IMR-90 (cell line): ENCODE measurements at places on chromosomes 4 and X. TPM values are rescaled to one million over a fixed set of nuclear protein-coding genes. Genes with fewer than 3 reads are reported as not detected.
A peak's percentile ranks its signal among the peaks of the same experiment; 100 is the strongest.

DNA sequence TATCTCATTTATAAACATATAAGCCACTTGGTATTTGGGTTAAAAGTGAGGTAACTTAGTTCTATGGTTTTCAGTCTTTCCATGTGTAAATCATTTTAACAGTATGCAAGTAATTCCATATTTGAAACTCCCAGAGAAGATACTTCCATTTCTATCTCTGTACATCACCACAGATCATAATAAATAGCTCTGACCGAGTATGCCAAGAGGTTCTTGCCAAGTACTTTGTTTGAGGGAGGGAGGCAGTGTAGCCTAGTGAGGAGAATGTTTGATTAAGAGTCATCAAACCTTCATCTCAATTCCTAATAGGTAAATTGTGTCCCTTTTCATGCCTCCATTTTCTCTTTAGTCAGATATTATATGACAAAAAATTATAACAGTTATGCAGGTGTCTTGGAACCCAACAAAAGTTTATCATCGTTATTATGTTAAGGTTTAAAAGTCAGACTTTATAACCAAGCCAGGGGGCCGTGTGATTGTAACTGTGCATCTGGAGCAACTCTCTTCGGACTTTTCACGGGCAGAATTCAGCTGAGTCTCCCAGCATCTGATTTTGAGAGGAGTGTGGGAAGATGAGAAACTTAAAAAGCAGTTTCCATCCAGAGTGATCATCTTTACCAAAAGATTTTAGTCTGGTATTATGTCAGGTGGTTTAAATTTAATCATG is 123.8 kb downstream of the ANK2 start:
- DNase-seq, result no peak

- no peak for DNase-seq
Observed at GRCh38 chr4:20432088-20432487, 180.4 kb downstream of the SLIT2 start.

- no peak for DNase-seq
Observed at GRCh38 chrX:143664302-143664701, 28.4 kb upstream of the SLITRK4 start.

DNA sequence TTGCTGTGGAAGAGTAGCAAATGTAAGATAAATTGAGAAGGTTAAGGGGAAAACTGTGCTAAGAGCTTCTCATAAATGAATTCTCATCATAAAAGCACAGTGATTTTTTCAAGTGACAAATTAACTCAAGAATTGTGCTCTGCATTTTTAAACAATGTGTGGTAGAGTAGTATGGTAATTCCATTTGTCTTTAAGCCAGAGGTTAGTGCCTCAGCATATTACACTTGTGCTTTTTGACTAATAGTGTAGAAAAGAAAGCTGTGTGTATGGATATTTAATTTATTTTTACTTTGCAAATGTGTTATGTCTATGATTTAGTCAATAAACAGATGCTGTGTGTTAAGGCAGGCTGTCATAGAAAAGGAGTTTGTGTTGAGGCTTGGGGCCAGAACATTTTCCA is 61.0 kb downstream of the FHIP1A start:
- no peak for DNase-seq

GRCh38 chr4:54632537-54632936 is 25.2 kb upstream of the KIT start:
- DNase-seq, result no peak

DNA sequence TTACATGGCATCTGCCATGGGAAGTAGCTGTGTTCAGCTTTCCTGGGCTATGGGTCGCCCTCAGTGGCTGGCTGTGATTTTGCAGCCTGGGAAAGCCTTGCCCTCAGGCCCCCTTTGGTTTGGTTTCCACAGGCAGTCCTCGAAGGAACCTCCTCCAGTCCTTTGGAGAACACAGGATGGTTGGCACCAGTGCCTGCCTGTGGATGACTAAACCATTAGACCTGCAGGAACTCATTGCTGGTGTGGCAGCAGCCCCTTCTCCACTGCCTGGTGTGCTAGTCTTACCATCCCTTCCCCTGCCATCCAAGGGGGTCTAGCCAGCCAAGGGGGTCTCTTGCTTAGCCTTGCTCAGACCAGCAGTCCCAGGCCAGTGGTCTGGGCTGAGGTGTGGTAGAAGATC is 71.4 kb upstream of the PJA1 start:
- no peak for DNase-seq

GRCh38 chrX:153736871-153737441 is 12.3 kb downstream of the ABCD1 start:
- DNase-seq, result no peak

DNA sequence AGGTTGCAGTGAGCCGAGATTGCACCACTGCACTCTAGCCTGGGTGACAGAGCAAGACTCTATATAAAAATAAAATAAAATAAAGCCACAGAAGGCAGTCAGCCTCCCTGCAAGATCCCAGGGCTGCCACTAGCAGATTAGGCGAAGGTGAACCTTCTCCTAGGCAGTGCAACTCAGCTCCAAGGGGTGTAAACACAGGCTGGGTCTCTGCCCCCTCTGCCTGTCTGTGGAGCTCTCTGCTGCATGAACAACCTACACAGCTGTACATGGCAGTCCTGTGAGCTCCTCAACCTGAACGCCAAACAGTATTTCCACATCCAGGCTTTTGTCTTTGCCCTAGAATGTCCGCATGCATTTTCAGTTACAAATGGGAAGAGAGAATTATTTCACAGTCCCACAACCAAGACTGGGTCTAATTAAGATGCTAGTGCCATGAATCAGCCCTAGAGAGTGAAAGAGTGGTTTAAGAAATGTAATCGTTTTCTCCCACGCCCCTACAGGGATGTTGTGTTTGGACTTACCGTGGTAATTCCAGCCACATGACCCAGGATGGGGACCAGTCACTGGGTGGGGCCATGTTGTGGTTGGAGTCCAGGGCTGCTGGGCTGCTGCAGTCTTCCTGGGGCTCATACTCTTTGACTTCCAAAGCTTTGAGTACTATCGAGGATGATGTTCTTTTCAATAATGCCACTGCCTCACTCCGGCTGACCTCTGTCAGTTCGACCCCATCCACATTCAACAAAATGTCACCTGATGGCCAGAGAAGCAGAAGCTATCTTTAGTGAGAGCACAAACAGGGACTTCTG is 99.0 kb downstream of the FIP1L1 start:
- DNase-seq, result peak; percentile 98

GRCh38 chr4:85399270-85399669 is 75.7 kb upstream of the ARHGAP24 start:
- no peak for DNase-seq

DNA sequence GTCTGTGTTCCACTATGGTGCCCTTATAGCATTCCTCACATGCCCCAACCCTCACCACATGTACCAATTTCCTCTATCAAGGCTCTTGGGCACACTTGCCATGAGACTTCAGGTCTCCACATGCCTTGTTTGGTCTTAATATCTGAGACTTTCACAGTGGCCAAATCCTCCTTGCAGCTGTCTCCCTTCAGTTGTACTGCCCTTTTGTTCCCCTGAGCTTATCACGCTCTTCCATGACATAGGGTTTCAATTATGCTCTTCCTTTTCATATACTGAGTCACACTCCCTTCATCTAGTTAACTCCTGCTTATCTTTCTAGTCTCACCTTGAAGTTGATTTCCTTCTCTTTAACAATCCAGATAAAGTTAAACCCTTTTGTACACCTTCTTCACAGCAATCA is 212.9 kb downstream of the PDHA2 start:
- no peak for DNase-seq

- no peak for DNase-seq
Observed at GRCh38 chr4:39889226-39889625, 88.5 kb downstream of the PDS5A start.

The TEX13B gene
- polyA plus RNA-seq, result not detected in 2 replicates

The TFDP3 gene
- not detected in 2 replicates for polyA plus RNA-seq

The SPON2 gene
- 177 and 209 TPM in 2 replicates for polyA plus RNA-seq

The RGN gene
- 0.26 and 0.44 TPM in 2 replicates for polyA plus RNA-seq

The SPANXA1 gene
- not detected in 2 replicates for polyA plus RNA-seq

The CT55 gene
- not detected in 2 replicates for polyA plus RNA-seq

The ADH1A gene
- polyA plus RNA-seq, result not detected in 2 replicates
